ENCODE measurements at places on chromosomes 2 and 18.
A peak's percentile ranks its signal among the peaks of the same experiment; 100 is the strongest.

DNA sequence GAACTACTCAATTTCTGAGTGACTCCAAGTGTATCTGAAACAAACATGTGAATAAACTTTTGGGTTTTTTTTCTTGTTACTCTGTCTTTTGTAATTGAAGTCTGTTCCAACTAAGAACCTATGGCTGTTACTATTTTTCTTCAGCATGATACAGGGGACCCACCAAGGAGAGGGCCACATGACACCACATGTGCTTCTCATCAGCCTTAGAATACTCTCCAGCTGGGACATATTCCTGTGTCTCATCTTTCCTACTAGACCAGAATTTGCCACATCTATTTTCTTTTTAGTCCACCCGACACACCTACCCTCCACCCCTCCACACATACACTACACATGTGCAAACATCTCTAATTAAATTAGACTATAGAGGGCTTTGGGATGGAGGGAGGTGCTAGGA is 191.7 kb upstream of the NDUFV2 start:
- DNase-seq: no peak

DNA sequence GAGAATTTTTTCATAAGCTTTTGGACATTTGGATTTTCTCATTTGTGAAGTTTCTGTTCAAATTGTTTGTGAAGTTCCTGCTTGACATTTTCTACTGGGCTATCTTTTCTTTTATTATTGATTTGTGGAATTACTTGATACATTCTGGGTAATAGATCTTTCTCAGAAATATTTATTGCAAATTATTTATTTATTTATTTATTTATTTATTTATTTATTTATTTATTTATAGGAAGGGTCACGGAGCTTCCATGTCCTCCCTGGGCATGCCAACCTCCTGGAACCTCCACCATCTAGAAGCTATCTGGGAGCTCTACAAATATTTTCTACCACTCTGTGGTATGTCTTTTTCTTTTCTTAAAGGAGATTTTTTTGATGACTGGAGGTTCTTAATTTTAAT is 25.7 kb upstream of the SERPINB7 start:
- DNase-seq: no peak

GRCh38 chr2:113300281-113300680 is 21.6 kb upstream of the PAX8 start:
- no peak for DNase-seq

GRCh38 chr2:150480241-150480640 is 7.2 kb downstream of the RND3 start:
- DNase-seq: no peak

DNA sequence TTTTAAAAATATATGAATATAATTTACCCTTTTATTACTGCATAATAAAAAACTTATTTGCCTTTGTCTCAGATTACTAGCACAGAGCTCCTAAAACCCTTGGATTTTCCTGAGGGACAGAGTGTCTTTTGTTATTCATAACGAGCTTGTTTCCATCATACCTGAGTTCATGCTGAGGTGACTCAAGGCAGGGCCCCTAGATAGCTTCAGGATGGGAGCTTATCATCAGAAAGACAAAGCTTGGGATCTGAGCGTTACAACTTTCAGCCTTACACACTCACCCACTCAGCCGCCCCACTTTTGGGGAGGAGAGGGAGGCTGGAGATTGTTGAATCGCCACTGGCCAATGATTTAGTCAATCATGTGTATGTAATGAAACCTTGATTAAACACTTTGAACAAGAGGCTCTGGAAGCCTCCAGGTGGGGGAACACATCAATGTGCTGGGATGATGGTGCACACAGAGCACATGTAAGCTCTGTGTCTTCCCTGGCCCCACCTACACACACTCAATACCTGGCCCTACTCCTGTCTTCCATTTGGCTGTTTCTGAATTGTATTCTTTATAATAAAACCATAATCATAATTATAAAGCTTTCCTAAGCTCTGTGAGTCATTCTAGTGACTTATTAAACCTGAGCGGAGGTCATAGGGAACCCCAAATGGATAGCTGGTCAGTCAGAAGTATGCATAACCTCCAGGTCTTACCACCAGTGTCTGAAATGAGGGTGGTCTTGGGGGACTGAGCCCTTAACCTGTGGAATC is 28.5 kb upstream of the DNAH7 start:
- no peak for DNase-seq

DNA sequence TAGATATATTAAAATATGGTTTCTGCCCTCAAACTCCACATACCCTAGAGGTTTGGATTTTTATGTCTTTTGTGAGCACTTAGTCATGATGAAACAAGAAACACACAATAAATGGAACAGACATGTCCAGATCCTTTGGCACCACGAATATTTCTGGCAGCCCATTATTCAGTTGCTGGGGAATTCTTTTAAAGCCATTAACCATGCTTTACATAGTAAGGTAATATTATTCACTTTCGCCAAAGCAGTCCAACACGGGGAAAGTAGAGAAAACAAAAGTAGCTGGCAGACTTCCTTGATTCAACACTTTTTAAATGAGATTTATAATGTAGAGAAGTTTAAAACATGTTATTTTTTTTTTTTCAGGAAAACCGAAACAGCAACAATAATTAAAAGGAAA is 235.4 kb downstream of the PIEZO2 start:
- no peak for DNase-seq

- no peak for DNase-seq
Observed at GRCh38 chr2:229901819-229902218, 20.0 kb downstream of the TRIP12 start.

- no peak for DNase-seq
Observed at GRCh38 chr2:23021311-23022120, 363.5 kb upstream of the KLHL29 start.

- DNase-seq: no peak
Observed at GRCh38 chr2:18927525-18928232, 338.3 kb upstream of the NT5C1B start.

- no peak for DNase-seq
Observed at GRCh38 chr2:169365029-169365480, 2.7 kb upstream of the LRP2 start.

DNA sequence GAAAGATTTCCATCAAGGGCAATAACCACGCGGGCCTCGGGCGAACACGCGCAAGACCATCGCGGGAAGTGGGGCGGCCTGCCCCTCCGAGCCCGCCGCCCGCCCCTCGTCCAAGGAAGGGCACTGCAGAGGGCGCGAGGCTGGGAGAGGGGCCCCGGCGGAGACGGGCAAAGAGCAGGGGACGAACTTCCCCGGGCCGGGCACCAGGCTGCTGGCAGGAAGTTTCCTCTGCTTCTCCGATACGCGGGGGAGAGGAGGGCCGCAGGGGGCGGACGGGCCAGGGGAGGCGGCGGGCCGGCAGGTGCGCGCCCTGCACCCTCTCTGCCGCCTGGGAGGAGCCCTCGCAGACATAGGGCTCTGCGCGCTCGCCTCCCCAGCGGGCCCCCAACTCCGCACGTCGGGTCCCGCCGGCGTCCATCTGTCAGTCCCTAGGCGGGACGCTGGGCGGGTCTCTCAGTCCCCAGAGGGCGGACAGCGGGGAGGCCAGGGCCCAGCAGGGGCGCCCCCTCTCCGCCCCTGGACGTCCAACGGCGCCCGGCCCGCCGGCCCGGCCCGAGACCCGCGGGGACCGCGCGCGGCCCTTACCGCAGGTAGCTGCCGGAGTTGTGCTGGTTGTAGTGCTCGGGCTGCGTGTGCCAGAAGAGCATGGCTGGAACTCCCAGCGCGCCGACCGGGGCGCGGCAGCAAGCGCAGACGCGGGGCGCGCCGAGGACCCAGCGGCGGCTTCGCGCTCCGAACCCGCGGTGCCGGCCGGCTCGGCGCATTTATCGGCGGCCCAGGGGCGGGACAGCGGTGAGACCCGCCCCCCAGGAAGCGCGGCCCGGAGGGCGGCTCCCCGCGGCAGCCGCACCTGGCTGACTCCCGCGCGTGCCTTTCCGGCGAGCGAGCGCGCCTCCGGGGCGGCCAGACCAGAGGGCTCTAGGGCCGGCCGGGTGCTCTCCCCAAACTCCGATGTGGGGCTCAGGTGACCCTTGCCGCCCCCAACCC is at the start of gene TFCP2L1:
Gene TFCP2L1, minus strand, starts transcription at position 740 of the 987 bp plus-strand sequence. Its CDS starts 93 bp downstream, at position 647.
- DNase-seq: no peak

DNA sequence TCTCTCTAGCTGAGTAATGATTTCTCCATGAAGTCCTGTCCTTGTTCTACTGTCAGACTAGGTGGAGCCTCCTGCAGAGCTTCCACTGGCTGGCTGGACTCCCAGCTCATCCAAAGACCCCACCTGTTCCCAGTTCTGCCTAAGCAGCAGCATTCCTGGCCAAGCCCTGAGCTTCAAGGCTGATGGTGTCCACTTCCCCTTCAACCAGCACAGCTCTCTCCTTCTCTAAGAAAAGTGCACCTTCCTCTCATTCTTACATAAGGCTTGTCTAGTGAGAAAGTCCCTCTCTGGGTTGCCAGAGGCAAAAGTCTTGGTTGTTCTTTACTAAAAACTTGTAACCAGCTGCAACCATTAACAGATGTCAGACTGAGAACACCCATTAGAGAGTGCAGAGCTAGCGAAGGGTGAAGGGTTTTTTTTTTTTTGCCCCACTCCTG is 58.9 kb downstream of the CXCR4 start:
- DNase-seq: no peak

DNA sequence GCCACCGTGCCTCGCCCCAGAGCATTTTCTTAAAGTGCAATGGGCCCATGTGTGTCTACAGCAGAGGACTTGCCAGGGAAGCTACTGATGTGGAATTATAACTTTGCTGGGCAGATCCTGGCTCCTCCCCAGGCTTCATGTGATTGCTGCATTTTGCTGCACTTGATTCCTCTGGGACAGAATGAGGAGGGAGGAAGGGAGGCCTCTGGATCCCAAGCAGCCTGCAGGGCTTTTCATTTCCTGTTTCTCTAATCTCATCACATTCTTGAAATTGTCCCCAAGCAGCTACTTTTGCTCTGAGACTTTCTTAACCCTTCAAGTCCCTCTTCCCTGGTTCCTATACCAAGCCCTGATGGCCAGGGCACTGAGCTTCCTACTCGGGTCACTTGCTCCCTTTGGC is 134.4 kb upstream of the SEC11C start:
- no peak for DNase-seq

- DNase-seq: no peak
Observed at GRCh38 chr2:6864923-6865345, 773 bp downstream of the CMPK2 start.

GRCh38 chr2:38293152-38293865 is 83.8 kb downstream of the ATL2 start:
- DNase-seq: no peak

- no peak for DNase-seq
Observed at GRCh38 chr2:58788402-58788801, 547.3 kb upstream of the FANCL start.

DNA sequence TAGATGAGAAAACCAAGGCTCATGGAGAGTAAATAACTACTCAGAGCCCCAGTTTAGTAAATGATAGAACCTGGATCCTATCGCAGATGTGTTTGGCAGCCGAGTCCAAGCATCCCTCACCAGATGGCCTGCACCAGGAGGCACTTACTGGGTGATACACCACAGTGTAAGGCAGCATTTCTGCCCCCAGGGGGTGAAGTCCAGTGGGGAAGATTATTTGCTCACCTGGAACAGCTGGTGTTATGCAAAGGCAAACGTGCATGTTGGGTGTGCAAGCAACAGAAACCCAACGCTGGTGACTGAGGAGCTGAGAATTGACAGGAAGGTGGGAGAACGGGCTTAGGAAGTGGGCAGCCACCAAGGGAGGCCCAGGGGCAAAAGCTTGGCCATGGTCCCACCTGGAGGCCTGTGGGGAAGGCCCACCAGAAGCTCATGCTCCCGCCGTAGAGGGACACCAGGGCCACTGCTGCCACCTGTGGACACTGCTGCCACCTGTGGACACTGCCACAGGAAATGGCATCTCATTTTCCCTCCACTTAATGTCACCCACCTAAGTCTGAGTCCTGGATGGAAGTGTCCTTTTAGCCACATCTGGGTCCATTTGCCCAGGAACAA is 100.6 kb downstream of the TFCP2L1 start:
- no peak for DNase-seq

GRCh38 chr2:153808679-153809078 is 63.0 kb upstream of the GALNT13 start:
- no peak for DNase-seq

DNA sequence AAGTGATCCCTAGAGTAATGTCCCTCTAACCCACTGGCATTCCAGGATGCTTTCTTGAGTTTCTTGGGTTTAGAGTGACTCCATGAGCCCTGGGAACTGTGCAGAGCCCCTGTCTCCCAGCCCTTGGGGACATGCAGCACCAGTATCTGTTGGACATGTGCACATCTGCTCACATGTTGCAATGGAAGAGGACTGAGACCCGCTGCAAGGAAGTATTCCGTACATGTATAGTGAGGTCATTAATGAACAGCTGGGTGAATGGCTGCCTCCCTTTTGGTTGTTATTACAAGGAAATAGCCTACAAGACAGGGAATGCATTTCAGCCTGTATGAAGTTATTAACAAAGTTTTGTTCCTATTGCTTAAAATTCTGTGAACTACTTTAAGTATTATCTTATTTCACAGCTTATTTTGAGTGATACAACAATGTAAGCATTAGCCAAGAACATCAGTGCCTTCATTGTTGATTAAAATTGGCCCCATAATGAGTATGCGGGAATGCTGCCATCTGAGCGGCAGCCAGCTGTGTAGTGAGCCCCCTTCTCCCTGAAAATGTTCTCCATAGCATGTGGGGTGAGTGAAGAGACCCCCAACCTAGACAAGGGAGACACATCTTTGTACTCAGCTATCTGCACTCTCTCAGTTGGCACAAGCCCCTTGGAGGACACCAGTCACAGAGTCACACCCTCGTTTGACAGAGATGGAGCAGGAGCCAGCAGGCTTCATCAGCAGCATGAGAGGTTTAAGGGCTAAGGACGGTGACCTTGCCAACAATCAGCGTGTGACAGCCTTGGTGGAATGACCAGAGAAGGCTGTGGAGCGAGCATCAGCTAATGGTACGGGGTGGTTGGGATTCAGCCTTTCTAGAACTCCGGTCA is 87.4 kb downstream of the FAM210A start:
- no peak for DNase-seq

GRCh38 chr18:70464343-70465114 is 175.7 kb downstream of the SOCS6 start:
- peak; percentile 2 for DNase-seq

DNA sequence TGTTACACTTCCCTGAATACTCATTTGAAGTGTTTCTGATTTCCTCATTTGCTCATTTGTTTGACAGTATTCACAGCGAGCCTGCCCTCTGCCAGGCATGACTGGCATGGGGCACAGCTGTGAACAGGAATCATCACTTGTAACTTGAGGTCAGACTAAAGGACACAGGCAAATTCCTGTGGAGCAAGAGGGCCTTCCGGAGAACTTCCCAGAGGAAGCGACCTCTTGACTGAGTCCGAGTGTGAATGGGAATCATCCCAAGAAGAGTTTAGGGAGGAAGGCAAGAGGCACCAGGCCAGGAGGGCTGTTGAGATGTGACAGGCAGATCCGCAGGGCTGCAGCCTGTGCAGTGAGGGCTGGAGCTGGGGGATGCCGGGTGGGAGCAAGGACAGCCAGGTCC is 45.4 kb downstream of the LIMS1 start:
- DNase-seq: no peak

- no peak for DNase-seq
Observed at GRCh38 chr2:117985092-117985491, 28.8 kb downstream of the CCDC93 start.

DNA sequence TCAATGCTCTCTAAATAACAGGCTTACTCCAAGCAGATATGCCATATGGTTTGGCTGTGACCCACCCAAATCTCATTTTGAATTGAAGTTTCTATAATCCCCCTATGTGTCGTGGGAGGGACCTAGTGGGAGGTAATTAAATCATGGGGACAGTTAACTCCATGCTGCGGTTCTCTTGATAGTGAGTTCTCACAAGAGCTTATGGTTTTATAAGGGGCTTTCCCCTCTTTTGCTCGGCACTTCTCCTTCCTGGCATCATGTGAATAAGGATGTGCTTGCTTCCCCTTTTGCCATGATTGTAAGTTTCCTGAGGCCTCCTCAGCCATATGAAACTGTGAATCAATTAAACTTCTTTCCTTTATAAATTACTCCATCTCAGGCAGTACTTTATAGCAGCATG is 302.7 kb upstream of the ZC3H15 start:
- DNase-seq: no peak
